WTC11 (cell line): ENCODE measurements at places on chromosomes 6 and 20.
A peak's percentile ranks its signal among the peaks of the same experiment; 100 is the strongest.

DNA sequence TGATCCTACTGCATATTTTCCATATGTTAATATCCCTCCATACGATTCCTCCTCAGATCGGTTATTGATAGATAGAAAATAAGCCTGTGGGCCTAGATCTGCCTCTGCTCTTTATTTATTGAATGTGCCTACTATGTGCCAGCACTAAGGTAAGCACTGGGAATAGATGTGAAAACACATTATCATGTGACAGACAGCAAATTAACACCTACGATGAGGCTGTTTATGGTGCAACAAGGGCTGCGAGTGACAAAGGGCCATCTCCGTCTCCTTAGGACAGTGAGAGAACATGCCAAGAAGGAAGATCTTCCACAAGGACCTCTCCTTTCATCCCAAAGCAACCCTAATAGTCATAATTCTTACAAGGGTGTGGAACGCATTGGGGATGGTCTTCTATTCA is 90.5 kb downstream of the MYB start:
- peak overlapping the region; percentile 98 for H3K27ac ChIP-seq
- peaks cover 63% of the 10 kb centered on the region for H3K4me1 ChIP-seq
- no peaks in the 10 kb centered on the region for H3K36me3 ChIP-seq

DNA sequence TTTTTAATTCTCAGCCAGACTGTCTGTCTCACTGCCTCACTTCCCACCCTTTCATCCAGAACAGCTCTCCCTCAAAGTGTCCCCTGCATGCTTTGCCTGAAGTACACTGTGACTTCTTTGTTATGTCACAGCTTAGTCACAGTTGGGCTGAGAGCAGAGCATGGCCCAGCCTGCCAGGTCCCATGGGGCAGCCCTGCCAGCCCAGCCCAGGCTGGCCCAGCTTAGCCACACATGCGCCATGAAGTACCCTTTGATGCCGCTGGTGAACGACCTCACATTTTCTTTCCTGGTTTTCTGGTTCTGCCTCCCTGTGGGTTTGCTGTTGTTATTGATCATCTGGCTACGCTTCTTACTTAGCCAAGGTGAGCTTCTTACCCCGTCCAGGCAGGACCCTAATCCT is at the start of gene ADIG:
TSS of gene ADIG (plus strand) at position 185 of the 400 bp plus-strand sequence. CDS start at position 239, 54 bp downstream.
- H3K27ac ChIP-seq, result no peak within 1 kb of the TSS
- peaks cover 23% of the 10 kb centered on the region for H3K4me1 ChIP-seq
- H3K36me3 ChIP-seq, result no peaks in the 10 kb centered on the region
- DNase-seq, result no peak
- no peak within 1 kb of the TSS for H3K4me3 ChIP-seq

- peaks cover 8% of the 10 kb centered on the region for H3K4me1 ChIP-seq
- H3K27me3 ChIP-seq, result no peaks in the 10 kb centered on the region
- H3K4me3 ChIP-seq, result no peak overlapping the region
- no peaks in the 10 kb centered on the region for H3K36me3 ChIP-seq
- no peak overlapping the region for H3K27ac ChIP-seq
These were observed 40.9 kb upstream of the GCM1 start for GRCh38 chr6:53189554-53189953.

GRCh38 chr6:37820718-37821079 is 1.2 kb downstream of the ZFAND3 start:
- H3K4me3 ChIP-seq, result peak overlapping the region; percentile 91
- no peak for DNase-seq
- peaks cover 48% of the 10 kb centered on the region for H3K4me1 ChIP-seq
- no peak overlapping the region for H3K27ac ChIP-seq
- H3K36me3 ChIP-seq, result no peaks in the 10 kb centered on the region

- H3K27me3 ChIP-seq, result no peaks in the 10 kb centered on the region
- H3K36me3 ChIP-seq, result peaks cover 35% of the 10 kb centered on the region
- H3K4me3 ChIP-seq, result no peak overlapping the region
- DNase-seq, result no peak
These were observed 43.1 kb downstream of the UST start for GRCh38 chr6:148789948-148790347.

GRCh38 chr6:62039605-62040004 is 246.4 kb downstream of the KHDRBS2 start:
- peaks cover 28% of the 10 kb centered on the region for H3K4me1 ChIP-seq
- DNase-seq, result no peak
- no peaks in the 10 kb centered on the region for H3K27me3 ChIP-seq
- no peak overlapping the region for H3K4me3 ChIP-seq
- no peak overlapping the region for H3K27ac ChIP-seq

DNA sequence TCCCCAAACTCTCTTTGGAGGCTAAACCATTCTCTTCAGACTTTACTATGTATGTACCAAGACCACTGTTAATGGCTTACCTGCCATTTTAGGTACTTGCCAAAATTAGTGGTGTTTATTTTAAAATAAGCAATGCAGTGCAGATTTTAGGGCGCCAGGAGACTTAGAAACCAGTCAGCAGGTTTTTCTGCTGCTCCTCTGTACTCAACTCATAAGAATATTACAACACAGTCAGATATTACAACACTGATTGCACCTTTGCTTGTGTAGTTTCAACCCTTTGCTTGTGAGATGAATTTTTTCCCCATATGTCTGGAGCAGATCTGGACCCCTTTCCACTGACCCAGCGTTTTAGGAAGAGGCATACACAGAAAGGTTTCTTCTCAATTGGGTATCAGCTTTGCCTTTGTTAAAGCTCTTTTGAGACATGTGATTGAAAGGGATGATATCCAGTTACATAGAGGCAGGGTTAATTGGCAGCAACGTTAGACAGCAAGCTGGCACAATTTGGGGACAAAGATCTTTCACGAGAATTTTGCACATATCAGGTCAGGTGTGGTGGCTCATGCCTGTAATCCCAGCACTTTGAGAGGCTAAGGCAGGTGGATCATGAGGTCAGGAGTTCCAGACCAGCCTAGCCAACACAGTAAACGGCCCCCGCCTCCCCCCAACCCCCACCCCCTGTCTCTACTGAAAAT is 6.2 kb downstream of the TTPAL start:
- H3K4me1 ChIP-seq, result no peaks in the 10 kb centered on the region; the same call in none of the 2 replicates
- peaks cover 13% of the 10 kb centered on the region for H3K36me3 ChIP-seq
- no peak overlapping the region for H3K27ac ChIP-seq
- H3K4me3 ChIP-seq, result no peak overlapping the region
- no peak for DNase-seq
- peaks cover 2% of the 10 kb centered on the region; the same call in 1 of the 2 replicates for H3K27me3 ChIP-seq

GRCh38 chr6:2792330-2793110 is 27.3 kb downstream of the WRNIP1 start:
- peaks cover 9% of the 10 kb centered on the region for H3K36me3 ChIP-seq
- no peak for DNase-seq
- H3K27me3 ChIP-seq, result no peaks in the 10 kb centered on the region
- no peak overlapping the region for H3K4me3 ChIP-seq

GRCh38 chr20:58287638-58288037 is 21.9 kb upstream of the RAB22A start:
- H3K27ac ChIP-seq, result 0 out of 2 replicates have a peak overlapping the region, but pooled peaks have one; percentile 62
- no peak overlapping the region for H3K4me3 ChIP-seq
- no peaks in the 10 kb centered on the region for H3K27me3 ChIP-seq
- H3K36me3 ChIP-seq, result peaks cover 3% of the 10 kb centered on the region

- no peak overlapping the region for H3K4me3 ChIP-seq
- no peaks in the 10 kb centered on the region for H3K4me1 ChIP-seq
- H3K27ac ChIP-seq, result no peak overlapping the region
- no peaks in the 10 kb centered on the region for H3K27me3 ChIP-seq
These were observed 269.5 kb downstream of the PLCB1 start for GRCh38 chr20:8401556-8401955.

GRCh38 chr20:45436732-45437485 is 21.0 kb downstream of the PIGT start:
- H3K4me1 ChIP-seq, result peaks cover 16% of the 10 kb centered on the region
- peaks cover 6% of the 10 kb centered on the region for H3K36me3 ChIP-seq
- peaks cover 5% of the 10 kb centered on the region; the same call in 1 of the 2 replicates for H3K27me3 ChIP-seq
- H3K4me3 ChIP-seq, result peak overlapping the region; percentile 82

- H3K27ac ChIP-seq, result peak overlapping the region; percentile 98
- peak overlapping the region; percentile 27 for H3K4me3 ChIP-seq
- H3K4me1 ChIP-seq, result peaks cover 83% of the 10 kb centered on the region
- H3K27me3 ChIP-seq, result no peaks in the 10 kb centered on the region
- DNase-seq, result peak; percentile 60
These were observed 461.0 kb upstream of the JARID2 start for GRCh38 chr6:14784596-14785492.

GRCh38 chr20:53104884-53105283 is 132.7 kb downstream of the TSHZ2 start:
- no peak overlapping the region for H3K27ac ChIP-seq
- no peaks in the 10 kb centered on the region; the same call in 1 of the 2 replicates for H3K27me3 ChIP-seq
- peaks cover 25% of the 10 kb centered on the region for H3K4me1 ChIP-seq
- no peak overlapping the region for H3K4me3 ChIP-seq

GRCh38 chr6:21478883-21479539 is 114.5 kb upstream of the SOX4 start:
- peaks cover 26% of the 10 kb centered on the region for H3K4me1 ChIP-seq
- no peak overlapping the region for H3K27ac ChIP-seq
- no peak for DNase-seq
- no peaks in the 10 kb centered on the region for H3K36me3 ChIP-seq

DNA sequence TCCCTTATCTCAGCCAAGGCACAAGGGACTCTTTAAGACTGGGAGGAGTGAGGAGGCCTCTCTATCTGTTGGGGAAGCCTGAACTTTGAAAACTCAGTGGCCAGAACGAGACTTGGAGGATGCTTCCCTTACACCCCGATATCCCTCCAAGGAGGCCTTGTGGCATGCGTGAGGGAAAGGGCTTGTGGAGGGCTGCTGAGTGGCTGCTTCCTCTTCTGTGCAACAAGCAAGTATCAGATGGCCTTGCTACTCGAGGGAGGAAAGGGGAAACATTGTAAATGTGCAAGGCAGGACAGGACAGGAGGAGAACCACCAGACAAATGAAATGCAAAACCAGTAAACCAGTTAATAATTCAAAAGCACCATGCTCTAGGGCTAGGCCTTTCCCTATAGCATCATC is 306.5 kb upstream of the MAP3K7 start:
- no peak overlapping the region for H3K27ac ChIP-seq
- no peak overlapping the region for H3K4me3 ChIP-seq
- no peak for DNase-seq
- peaks cover 6% of the 10 kb centered on the region; the same call in 1 of the 2 replicates for H3K27me3 ChIP-seq

DNA sequence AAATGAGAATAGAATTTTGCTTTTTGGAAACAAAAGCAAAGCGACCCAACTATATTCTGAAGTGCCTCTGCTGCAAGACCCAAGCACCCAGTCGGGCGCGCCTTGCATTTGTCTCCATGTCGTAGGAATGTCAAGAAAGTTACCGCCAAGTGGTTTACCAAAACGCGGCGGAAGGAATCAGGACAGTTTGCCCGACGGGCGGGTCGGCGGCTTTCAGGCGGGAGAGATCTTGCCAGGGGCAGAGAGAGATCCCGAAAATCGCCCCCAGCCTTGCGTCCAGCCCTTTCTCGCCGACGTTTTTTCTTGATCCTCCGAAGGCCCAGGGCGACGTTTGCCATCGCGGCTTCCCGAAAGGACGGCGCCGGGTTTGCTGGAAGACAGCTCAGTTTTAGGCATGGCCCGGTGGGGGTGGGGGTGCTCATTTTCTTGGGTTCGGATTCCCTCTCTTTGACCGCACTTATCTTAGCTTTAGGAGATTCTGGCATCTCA is 4.0 kb upstream of the LIN28B start:
- H3K4me1 ChIP-seq, result peaks cover 48% of the 10 kb centered on the region
- peak; percentile 82 for DNase-seq
- no peaks in the 10 kb centered on the region for H3K27me3 ChIP-seq
- H3K27ac ChIP-seq, result peak overlapping the region; percentile 99
- no peaks in the 10 kb centered on the region for H3K36me3 ChIP-seq
- peak overlapping the region; percentile 80 for H3K4me3 ChIP-seq

- H3K4me3 ChIP-seq, result no peak overlapping the region
- H3K36me3 ChIP-seq, result no peaks in the 10 kb centered on the region
- no peaks in the 10 kb centered on the region for H3K27me3 ChIP-seq
- H3K27ac ChIP-seq, result no peak overlapping the region
- no peaks in the 10 kb centered on the region for H3K4me1 ChIP-seq
- DNase-seq, result no peak
These were observed 74.3 kb upstream of the TENT5A start for GRCh38 chr6:81826784-81827183.

DNA sequence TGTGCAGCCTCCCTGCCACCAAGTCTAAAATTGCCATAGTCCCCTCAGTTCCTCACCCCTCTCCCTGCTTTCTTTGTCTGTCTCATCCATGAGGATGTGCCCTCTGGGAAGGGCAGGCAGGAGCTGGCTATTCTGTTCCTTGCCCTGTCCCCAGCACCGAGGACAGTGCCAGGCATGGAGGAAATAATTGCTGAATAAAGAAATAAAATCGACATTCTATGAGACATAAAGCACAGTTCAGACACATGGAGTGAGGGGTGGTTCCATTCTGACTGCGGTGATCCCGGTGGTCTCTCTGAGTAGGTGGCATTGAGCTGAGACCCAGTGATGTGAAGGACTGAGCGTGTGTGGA is 23.5 kb upstream of the NOL4L start:
- H3K27me3 ChIP-seq, result no peaks in the 10 kb centered on the region
- peaks cover 15% of the 10 kb centered on the region for H3K4me1 ChIP-seq
- H3K27ac ChIP-seq, result 0 out of 2 replicates have a peak overlapping the region, but pooled peaks have one; percentile 24

GRCh38 chr6:30645989-30646388 is 944 bp upstream of the C6orf136 start:
- peak overlapping the region; percentile 76 for H3K4me3 ChIP-seq
- H3K27ac ChIP-seq, result peak overlapping the region; percentile 68
- peaks cover 21% of the 10 kb centered on the region for H3K4me1 ChIP-seq

- H3K36me3 ChIP-seq, result no peaks in the 10 kb centered on the region
- no peaks in the 10 kb centered on the region for H3K27me3 ChIP-seq
- no peak overlapping the region for H3K27ac ChIP-seq
- DNase-seq, result no peak
- no peaks in the 10 kb centered on the region for H3K4me1 ChIP-seq
- no peak overlapping the region for H3K4me3 ChIP-seq
These were observed 183.6 kb downstream of the FAXC start for GRCh38 chr6:99165838-99166237.

DNA sequence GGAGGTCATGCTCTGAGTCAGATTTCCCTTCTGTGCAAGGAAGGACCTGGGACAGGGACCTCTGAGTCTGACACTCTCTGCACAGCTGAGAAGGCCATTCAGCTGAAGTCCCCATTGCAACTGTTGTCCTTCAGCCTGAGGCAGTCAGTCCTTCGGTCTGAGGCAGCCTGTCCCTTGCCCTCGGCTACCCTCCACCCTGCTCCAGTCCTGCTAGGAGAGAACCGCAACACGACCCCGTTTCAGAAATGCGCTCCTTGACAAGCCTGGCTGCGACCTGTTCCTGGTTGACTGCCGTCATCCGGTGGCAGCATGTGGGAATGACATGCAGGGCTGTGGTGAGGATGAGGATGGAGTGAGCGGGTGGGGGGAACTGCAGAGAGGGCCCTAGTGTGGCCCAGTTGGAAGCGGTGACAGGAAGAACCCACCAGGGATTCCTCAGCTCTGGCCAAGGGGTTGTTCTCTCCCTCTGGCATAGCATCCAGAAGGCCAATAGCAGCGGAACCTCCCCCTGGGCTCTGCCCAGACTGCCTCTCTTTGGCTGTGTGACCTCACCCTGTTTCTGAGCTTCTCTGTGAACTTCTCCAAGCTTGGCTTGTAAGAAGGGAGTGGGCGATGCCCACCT is 40.3 kb upstream of the ANGPT4 start:
- H3K4me1 ChIP-seq, result peaks cover 2% of the 10 kb centered on the region; the same call in 1 of the 2 replicates
- peaks cover 5% of the 10 kb centered on the region for H3K27me3 ChIP-seq

DNA sequence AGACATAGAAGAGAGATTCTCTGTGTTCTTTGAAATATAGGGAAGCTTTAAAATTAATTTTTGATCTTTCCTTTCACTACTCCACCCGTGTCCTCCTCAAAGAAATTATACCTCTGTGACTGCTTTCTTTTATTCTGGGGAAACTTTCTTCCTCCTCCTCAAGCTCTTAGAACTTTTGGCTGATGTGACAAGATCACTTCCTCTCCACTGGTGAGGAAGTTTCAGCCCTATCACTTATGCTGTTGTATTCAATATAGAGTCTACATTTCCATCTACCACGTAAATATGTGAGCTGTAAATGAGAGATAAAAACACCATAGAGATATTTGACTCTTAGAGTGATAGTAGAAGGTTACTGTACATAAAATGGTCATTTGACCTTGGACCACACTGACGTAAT is 141.9 kb upstream of the SASH1 start:
- H3K27me3 ChIP-seq, result no peaks in the 10 kb centered on the region
- H3K36me3 ChIP-seq, result no peaks in the 10 kb centered on the region
